ENCODE measurements at places on chromosomes 7 and 10.

- no peak for DNase-seq
These were observed 139.8 kb upstream of the RSU1 start for GRCh38 chr10:16957038-16957437.

- DNase-seq = no peak
These were observed 122.2 kb downstream of the TSPAN12 start for GRCh38 chr7:120735791-120736190.

DNA sequence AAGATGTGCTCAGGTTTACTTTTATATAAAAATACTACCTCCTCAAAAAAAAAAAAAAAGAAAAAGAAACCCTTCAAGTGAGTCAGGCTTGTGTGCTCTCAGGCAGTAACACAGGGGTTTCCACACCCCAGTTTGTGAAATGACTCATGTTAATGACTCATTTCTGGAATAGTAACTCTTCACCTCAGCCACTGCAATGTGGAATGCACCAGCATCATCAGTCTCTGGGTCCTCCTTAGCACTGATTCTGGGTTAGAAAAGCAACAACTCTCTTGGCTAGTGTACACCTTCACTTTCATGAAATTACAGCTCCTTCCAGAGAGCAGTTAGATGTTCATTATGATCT is 110.6 kb downstream of the EMX2 start:
- DNase-seq = no peak

GRCh38 chr10:122363722-122364463 is 10.6 kb upstream of the PLEKHA1 start:
- no peak for DNase-seq

- DNase-seq = no peak
These were observed 28.5 kb downstream of the EPC1 start for GRCh38 chr10:32318476-32318896.

DNA sequence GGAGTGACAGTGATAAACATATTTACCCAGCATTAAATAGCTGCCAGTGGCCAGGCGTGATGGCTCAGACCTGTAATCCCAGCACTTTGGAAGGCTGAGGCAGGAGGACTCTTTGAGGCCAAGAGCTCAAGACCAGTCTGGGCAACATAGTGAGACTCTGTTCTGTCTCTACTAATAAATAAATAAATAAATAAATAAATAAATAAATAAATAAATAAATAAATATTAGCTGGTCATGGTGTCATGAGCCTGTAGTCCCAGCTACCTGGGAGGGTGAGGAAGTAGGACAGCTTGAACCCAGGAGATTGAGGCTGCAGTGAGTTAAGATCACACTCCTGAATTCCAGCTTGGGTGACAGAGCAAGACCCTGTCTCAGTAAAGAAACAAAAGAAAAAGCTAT is 384.0 kb upstream of the ADARB2 start:
- DNase-seq = no peak
